NCI-H2107 (cell line): ENCODE measurements at places on chromosomes 1 and 21.

GRCh38 chr1:22892789-22893188, 79.9 kb downstream of the LACTBL1 start:
- no peak for DNase-seq

- no peak for DNase-seq
Measured at GRCh38 chr21:38898422-38899096, 92.8 kb downstream of the ETS2 start.

DNA sequence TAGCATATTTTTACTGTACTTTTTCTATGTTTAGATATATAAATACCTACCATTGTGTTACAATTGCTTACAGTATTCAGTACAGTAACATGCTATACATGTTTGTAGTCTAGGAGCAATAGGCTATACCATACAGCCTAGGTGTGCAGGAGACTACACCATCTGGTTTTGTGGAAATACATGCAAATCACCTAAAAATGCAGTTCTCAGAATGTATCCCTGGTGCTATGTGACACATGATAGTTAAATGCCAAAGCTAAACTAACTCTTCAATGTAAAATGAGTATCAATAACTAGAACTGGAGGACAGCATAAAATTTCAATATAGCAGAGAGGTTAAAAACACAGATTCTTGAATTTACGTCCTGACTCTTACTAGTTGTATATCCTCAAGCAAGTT, 14.8 kb downstream of the NUCKS1 start:
- no peak for DNase-seq

DNA sequence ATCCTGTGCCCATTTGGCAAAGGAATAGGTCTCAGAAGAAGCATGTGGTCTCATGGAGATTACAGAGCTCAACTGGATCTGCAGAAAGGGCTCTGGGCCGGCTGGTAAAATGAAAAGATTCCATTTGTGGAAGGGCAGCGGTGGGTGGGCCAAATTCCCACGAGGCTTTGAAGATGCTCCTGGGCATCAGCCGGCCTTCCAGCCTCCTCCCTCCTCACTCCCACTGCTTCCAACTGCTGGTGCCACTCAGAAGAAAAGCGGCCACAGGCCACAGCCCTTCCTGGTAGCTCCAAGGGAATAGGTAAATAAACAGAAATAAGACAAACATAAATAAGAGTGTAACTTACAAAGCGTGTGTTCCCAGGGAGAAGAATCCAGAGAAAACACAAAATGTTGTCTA, 136.3 kb upstream of the SLC44A3 start:
- no peak for DNase-seq

- no peak for DNase-seq
Measured at GRCh38 chr1:75615613-75616435, 4.9 kb upstream of the SLC44A5 start.

DNA sequence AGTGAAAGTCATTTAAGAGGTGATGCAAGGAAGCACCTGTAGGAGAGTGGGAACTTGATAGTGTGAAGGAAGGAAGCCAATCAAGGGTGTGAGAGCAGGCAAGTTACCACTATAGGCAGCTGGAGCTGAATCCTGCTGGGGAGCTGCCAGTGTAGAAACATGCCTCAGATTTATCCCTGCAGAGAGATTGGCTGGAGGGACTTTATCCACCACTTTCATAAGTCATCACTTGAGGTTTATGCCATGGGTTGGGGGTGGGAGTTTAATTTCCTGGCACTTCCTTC, 443.6 kb downstream of the PLPP3 start:
- DNase-seq: no peak

DNA sequence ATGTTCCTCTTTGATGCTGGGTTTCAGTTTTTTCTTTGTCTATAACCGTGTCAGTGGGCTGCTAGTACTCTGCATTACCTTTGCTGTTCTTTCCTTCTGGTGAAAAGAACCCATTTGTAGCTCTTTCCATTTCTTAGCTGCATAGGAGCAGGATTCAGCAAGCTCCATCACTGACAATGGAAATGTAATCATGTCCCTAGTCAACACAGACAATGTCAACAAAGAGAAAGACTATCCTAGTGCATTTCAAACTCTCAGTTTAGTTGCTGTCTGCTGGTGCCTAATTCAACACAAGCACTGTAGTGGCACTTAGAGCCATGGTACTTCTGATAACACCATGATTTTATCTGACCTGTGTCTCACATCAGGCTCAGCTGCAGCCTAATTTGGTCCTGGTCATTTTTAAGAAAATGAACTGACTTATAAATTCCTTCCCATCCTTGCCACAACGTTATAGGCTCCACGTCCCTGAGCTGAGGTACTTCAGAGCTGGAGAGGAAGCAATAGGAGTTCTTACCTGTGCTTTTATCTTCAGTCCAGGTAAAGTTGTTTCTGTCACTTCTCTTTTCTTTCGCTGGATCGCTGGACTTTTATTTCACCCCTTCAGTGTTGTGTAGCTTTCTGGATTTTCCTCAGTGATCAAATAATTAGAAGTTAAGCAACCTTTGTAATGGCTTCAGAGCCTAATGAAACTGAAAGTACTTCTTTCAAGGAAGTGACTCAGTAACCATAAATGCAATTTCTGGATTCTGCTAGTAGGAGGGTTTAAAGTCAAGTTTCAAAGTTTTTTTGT, at the start of gene GBP3:
Gene GBP3, minus strand, starts transcription at position 700 of the 793 bp plus-strand sequence. CDS start 2,145 bp downstream, outside the sequence.
- no peak for DNase-seq

DNA sequence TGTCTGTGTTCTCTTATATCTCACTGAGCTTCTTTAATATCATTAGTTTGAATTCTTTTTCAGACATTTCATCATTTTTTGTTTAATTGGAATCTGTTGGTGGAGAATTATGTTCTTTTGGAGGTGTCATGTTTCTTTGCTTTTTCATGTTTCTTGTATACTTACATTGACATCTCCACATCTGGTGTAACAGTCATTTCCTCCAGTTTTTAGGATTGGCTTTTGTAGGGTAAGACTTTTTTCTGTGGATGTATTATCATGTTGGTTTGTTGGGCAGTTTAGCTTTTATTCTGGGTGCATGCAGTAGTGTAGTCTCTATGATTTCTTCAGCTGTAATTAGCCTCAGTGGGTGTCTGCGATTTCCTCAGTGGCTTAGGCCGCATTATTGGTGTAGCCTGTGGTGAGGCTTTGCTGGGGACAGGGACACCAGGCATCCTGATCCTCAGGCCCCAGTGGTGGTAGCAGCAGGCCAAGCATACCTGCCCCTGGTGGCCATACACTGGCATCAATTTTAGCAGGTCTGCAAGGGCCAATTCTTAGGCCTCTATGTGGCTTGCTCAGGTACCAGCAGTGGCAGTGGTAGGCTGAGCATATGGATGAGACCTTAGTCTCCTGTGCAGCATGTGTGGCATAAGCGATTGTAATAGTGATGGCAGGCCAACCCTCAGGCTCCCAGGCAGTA, 77.6 kb upstream of the SAMD13 start:
- DNase-seq: no peak

- no peak for DNase-seq
Measured at GRCh38 chr21:45322231-45322959, 34.7 kb upstream of the POFUT2 start.

DNA sequence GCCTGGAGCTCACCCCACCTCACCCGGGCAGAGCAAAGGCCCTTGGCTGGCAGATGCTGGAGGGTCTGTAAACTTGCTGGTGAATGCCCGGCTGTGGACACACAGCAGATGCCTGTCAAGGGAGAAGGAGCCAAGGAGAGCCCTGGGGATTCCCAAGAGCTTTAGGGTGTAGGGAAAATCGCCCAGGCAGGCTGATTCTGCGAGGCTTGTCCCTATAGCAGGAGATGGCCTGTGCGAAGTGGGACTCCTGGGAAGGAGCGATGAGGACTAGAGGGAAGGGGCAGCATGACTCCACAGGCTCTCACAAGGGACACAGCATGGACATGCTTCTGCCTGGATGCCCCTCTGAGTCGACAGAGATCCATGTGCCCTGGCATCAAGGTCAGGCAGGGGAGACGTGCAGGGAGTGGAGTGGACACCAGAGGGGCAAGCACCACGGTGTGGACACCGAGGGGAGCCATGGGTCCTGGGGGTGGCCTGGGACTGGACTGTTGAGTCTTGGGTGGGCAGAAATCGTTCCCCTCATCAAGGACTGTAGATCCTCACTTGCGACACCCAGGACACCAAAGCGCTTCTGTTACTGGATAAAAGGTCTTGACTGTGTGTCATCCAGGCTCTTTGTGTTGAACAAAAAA, 71.4 kb upstream of the ABCG1 start:
- no peak for DNase-seq

- no peak for DNase-seq
Measured at GRCh38 chr1:171803045-171803444, 21.6 kb downstream of the METTL13 start.

GRCh38 chr1:24764439-24764838, 19.2 kb downstream of the CLIC4 start:
- no peak for DNase-seq

GRCh38 chr1:2049718-2050431, at the start of gene PRKCZ:
TSS of gene PRKCZ (plus strand) at chr1:2050411. CDS start at chr1:2050631, 220 bp downstream.
- DNase-seq: no peak

DNA sequence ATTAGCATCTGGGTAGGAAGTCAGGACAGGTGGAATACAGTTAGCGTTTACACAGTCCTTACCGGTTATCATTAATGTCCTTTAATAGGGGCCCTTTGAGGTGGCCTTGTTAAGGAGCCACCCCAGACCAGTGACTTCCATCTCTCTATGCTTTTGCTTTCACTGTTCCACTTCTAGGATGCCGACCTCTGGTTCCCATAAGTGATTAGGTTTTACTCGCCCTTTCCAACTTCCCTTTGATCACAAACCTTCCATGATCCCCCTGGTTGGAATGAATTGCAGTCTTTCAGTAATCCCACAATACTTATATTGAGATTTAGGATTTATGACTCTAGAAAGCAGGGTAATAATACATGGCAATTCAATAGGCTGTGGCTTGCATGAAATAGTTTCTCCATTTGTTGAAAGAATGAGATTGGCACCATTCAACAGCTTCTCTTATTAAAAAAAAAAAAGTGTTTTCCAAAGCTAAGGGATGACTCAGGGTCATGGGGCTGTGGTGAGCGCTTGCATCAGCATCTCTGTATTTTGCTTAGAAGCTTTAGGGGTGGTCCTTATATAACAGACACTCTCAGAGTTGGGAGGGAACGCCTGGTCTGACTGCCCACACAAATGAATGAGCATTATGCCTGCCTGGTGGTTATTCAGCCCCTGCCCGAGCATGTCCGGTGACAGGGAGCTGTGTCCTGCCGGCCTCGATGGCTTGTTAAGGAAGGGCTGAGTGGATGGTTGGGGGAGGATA, 110.5 kb downstream of the CNIH3 start:
- DNase-seq: no peak

DNA sequence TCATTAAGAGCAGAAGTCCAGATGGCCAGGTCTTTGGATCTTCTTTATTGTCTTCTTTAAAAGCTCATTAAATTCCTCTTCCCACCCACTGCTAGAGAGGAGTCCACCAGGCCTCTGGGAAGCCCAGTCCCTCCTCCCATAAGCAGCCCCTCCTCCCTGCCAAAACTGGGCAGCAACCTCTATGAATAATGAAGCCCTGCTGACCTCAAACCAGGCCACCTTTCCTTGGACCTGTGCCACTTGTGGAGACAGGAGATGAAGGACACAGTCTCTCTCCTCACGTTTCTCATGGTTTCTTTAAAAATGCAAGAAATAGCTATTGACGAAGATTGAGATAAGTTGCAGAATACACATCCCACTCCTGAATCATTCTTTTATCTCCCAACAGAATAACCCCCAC, 112.8 kb downstream of the EDEM3 start:
- DNase-seq: no peak

- DNase-seq: no peak
Measured at GRCh38 chr1:205569411-205570172, 62.2 kb downstream of the ELK4 start.

GRCh38 chr1:170630977-170631376, 33.0 kb upstream of the PRRX1 start:
- no peak for DNase-seq

DNA sequence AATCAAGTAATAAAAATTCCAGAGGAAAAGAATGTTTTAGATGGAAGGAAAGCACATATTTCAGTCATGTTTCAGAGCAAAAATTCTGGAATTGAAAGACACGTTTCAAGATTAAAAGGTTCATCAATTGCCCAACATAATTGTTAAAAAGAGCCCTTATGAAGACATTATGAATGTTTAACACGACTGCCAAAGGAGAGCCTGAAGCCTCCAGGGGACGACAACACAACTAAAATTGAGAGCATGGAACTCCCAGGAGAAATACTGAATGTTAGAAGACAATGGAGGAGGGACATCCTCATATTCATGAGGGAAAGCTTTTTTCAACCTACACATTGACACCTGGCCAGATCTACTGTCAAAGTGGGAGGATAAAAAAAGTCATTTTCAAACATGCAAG, 16.0 kb downstream of the OR2T11 start:
- DNase-seq: no peak

DNA sequence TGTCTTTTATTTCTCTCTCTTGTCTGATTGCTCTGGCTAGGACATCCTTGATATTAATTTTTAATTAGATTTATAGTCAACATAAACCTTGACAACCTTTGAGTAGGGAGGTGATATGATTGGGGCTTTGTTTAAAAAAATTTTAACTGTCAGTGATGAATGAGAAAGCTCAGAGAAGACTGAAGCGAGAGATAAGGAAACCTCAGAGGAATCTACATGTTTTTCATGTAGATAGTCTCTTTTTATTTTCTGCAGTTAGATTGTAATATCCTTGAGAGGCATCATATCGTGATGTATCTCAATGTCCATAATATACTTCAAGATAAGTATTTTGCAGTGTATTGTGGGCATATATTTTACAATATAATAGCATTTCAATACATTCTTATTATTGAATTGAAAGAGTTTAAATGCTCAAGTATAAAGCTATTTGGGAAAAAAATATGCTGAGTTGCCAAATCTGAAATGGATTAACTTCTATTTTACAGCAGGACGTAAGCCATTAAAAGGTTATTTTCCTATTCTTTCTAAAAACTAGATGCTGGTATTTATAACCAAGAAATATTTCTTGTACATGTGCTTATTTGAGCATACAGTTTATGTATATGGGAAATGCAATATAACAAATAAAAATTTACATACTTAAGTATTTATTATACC, 802.4 kb upstream of the ADGRL4 start:
- no peak for DNase-seq

DNA sequence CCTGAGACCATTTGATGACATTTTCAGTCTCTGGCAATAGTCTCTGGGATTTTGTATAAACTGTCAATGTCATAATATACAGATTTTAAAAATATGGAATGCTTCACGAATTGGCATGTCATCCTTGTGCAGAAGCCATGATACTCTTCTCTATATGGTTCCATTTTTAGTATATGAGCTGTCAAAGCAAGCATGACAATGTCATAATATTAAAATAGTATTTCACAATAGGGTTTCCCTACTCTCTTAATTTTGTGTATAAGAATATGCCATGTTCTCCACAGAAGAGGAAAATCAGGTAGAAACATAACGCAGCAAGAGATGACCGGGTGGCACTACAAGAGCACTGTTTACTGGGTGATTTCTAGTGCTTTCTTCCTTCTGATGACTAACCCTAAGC, 8.3 kb upstream of the DIPK1A start:
- DNase-seq: no peak

- no peak for DNase-seq
Measured at GRCh38 chr1:241770115-241770514, 77.9 kb upstream of the EXO1 start.
